ENCODE measurements at places on chromosomes 2 and 18.

GRCh38 chr18:76502551-76502950 is 7.5 kb upstream of the ZNF516 start:
- no peak for DNase-seq

DNA sequence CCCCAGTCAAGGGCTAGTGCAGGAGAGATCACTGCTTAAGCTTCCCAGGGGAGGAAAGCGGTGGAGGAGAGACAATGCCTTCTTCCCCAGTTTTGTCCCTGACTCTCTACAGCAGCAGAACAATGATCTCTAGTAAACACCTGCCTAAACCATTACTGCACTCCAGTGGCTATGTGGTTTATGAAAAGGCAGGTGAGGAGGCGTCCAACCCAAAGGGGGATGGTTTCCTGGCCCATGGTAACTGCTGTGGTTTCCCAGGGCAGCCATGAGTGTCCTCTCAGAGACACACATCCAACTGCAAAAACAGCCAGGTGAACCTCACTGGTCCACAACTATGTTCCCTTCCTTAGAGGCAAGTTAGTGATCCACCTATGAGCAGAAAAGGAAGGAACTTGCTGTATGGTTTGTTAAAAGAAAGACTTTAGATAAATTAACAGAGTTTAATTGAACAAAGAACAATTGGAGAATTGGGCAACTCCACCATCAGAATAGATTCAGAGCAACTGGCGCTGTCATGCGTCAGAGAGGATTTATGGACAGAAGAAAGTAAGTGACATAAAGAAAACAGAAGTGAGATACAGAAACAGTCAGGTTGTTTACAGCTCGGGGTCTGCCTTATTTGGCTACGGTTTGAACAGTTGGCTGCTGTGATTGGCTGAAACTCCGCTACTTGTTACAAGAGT is 4.8 kb upstream of the TTC39C start:
- no peak for DNase-seq

- no peak for DNase-seq
Observed at GRCh38 chr2:40543381-40543780, 91.5 kb upstream of the SLC8A1 start.

DNA sequence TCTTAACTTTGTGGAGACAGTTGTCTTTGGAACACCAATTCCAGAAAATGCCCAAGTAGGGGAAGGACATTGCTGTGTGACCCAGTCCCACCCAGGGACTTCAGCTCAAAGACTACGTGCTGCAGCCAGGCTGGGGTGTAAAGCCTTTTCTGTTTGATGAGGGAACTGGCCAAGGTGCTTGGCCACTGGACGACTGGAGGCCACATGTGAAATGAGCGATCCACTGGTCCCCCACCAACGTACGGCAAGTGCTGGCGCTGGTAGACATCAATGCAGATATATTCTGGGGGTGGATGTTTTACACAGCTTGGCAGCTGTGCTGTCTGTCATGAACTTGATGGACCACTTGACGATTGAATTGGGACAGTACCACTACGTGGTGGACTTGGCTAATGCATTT is 582.5 kb upstream of the HNMT start:
- no peak for DNase-seq

GRCh38 chr2:207463433-207463832 is 66.3 kb upstream of the CREB1 start:
- DNase-seq, result no peak

DNA sequence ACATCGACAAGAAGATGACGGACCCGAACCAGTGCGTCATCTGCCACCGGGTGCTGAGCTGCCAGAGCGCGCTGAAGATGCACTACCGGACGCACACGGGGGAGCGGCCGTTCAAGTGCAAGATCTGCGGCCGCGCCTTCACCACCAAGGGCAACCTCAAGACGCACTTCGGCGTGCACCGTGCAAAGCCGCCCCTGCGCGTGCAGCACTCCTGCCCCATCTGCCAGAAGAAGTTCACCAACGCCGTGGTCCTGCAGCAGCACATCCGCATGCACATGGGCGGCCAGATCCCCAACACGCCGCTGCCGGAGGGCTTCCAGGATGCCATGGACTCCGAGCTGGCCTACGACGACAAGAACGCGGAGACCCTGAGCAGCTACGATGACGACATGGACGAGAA is 14.4 kb downstream of the SALL3 start:
- DNase-seq, result no peak

GRCh38 chr2:125371867-125372266 is 1284.1 kb upstream of the GYPC start:
- no peak for DNase-seq

- DNase-seq, result no peak
Observed at GRCh38 chr18:74451148-74451547, 6.0 kb downstream of the DIPK1C start.

DNA sequence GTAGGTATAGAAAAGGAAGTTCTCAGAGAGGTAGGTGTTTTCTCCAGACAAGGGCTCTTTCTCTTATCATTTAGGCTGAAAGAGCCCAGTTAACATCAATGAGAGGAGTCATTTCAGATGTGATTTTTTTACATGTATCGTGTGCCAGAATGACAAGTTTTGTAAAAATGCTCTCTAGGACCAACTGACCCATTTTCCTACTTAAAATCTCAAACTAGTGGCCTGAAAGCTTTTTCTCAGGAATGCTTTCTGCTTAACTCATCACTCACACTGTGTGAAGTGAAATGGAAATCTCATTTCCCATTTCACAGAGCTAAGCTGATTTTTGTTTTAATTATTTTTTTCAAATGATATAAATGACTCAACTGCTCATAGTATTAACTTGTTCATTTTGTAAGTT is 128.7 kb upstream of the CYP26B1 start:
- DNase-seq, result no peak

GRCh38 chr2:235727891-235728799 is 234.3 kb downstream of the AGAP1 start:
- DNase-seq, result no peak

- no peak for DNase-seq
Observed at GRCh38 chr2:29449499-29449898, 334.3 kb downstream of the CLIP4 start.
